ENCODE measurements at places on chromosomes 11 and 22.

GRCh38 chr22:46806794-46807193 is 44.3 kb downstream of the TBC1D22A start:
- DNase-seq: no peak

GRCh38 chr22:47835726-47836125 is 1073.3 kb downstream of the TBC1D22A start:
- no peak for DNase-seq

DNA sequence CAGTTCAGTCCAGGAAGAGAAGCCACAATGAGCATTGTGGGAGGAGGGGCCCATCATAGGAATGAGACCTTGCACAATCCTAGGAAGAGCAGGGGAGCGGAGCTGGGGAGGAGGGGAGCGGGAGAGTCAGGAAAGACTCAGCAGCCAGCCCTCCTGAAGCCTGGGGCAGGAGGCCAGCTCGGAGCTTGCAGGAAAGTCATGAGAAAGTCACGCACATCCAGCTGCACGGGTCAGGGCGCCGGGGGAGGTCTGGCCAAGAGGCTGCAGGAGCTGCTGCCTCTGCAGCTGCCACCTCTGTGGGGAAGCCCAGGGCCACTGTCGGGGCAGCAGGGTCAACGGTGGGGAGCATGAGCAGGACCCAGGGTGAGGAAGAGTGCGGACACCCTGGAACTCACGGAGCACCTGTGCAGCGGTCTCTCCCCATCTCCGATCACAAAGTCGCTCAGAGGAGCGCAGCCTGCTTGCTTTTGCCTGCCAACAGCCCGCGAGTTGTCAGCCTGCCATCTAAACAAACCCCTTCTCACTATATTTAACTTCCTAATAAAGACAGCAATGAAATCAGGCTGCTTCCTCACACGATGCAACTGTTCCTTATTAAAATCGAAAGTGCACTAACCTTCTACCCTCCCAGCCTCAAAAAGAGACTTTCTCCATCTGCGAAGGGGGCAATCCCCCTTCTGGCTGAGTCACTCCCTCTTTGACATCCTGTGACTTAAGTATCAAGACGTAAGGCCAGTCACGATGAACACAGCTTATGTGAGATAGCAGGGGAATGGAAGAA is 52.9 kb upstream of the RTL6 start:
- no peak for DNase-seq

- no peak for DNase-seq
Measured at GRCh38 chr11:103806130-103806895, 230.1 kb upstream of the DDI1 start.

DNA sequence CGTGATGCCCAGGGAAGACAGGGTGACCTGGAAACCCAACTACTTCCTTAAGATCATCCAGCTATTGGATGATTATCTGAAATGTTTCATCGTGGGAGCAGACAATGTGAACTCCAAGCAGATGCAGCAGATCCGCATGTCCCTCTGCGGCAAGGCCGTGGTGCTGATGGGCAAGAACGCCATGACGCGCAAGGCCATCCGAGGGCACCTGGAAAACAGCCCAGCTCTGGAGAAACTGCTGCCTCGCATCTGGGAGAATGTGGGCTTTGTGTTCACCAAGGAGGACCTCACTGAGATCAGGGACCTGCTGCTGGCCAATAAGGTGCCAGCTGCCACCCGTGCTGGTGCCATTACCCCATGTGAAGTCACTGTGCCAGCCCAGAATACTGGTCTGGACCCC is 43.5 kb upstream of the DAGLA start:
- no peak for DNase-seq

- DNase-seq: no peak
Measured at GRCh38 chr11:75582895-75583717, 21.1 kb downstream of the SERPINH1 start.

DNA sequence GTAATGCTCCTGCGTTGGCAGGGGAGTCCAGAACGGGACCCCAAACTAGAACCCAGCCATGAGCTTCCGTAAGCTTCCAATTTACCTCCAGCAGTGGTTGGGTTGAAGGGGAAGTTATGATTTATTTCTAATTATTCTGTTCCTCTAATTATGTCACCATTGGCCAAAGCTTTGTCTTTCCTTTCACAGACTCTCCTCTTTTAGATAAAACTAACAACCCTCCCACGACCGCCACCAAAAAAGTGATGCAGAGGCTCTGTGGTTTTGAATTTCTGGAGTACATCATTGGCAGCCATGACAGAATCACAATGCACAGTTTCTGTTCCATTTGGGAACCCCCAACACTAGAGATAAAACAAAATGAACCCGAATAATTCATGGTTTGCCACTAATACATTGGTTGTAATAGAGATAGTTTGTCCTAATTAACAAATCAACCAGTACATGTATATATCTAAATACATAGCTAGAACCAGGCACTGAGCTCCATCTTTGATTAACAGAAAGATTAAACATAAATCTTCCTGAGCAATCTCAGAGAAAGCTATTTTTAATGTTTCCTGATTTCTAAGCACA is 64.3 kb downstream of the ETS1 start:
- DNase-seq: no peak
